A172 (cell line): ENCODE measurements at places on chromosomes 11 and 22. TPM values are rescaled to one million over a fixed set of nuclear protein-coding genes. Genes with fewer than 3 reads are reported as not detected.

CHRNA10 gene
- total RNA-seq = 0.28 and 2.0 TPM in 2 replicates

POLR2F gene
- total RNA-seq = 53.1 and 68.1 TPM in 2 replicates

GAS2 gene
- total RNA-seq = 0.12 and 0.22 TPM in 2 replicates

DNA sequence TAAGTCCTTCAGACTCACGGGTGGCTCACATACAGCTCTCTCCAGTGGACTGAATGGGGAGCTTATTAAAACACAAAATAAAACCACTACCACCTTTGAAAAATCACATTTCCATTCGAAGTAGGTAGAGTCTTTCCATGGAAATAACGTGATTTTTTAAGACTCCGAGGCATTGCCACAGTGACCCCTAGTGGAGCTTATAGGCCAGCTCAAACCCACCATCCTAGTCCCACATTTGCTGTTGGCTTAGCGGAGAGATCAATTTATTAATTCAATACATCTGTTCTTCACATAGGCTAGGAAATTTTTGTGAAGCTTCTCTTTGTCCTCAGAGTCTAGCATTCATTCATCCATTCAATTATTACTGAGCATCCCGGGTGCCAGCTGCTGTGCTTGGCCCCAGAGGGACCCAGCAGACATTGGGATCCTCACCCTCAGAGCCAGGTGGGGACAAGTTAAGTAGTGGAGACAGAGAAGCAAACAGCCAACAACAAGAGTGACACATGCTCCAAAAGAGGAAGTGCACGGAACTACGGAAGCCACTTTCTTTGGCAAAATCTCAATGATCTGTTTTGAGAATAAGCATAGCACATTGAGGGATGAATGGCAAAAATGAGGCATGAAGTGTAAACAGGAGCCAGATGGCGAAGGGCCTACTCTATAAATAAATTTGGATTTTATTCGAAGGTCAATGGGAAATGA is 10.2 kb upstream of the P4HA3 start:
- DNase-seq = no peak

LUZP2 gene
- not detected in 2 replicates for total RNA-seq

- DNase-seq = no peak
These were observed 11.3 kb downstream of the TMEM218 start for GRCh38 chr11:125100136-125100535.

CARD18 gene
- not detected in 2 replicates for total RNA-seq

DNA sequence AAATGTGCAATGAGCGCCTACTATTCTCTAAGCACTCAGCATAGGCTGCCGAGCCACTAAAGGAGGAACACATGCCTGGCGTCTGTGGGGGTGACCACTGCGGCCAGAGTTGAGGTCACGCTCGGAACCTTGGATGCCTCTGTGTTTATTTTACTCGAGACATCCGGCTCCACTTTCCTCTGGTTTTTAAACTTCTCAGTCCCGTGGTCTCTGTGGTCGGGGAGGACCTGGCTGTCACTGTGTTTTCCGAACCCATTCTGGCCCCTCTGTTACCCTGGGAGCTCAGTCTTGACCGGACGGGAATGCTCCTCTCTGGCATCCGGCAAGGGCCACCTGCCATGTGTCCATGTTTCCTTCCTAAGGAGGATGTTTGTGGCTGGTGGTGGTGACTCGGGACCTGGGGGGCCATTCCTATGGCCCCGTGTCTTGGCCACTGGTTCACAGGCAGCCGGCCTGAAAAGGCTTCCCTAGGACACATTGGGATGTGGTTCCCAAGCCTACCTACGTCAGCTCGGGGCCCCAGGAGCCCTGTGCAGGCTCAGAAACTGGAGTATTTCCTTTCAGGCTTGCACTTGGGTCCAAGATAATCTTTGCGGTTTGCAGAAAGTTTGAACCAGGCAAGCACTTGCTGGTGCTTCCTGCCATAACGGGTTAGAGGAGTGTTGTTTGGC is 46.7 kb upstream of the PARVG start:
- DNase-seq = no peak

DNA sequence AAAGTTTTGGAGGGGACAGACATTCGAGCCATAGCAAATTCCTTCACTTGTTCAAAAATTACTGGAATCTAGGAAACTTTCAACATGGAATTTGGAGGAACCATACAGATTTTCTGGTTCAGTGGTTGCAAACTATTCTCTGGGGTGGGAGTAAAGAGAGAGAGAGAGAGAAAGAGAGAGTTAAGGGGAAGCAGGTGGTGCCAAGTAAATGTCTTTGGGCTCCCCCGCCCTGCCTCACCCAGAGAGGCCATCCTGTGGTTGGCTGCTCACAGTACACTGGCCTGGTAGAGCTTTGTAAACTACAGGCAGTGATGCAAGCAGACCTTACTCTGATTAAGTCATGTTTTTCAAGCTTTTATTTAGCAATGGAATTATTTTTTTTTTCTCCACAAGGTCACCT is 82.6 kb downstream of the ADAMTS15 start:
- DNase-seq = no peak

GRCh38 chr11:125069796-125070195 is 6.7 kb downstream of the SLC37A2 start:
- peak; percentile 35 for DNase-seq

DNA sequence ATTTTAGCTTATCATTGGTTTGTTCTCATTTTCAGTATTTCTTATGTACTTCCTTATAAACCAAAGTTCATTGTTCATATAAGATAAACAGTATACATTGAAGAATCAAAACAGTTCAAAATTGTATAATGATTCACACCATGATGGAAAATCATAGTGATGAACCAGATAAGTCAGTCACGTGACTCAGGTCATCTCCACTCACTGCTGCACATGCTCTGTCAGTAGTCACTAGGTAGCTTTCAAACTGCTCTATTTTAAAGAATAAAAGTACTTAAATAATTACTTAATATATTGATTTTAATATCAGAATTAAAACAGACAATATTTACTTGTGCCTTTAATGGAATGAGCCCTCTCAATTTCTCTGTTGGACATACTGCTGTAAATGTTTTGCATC is 37.5 kb downstream of the PDHX start:
- no peak for DNase-seq

GRCh38 chr11:94885581-94885980 is 87.8 kb downstream of the CWC15 start:
- no peak for DNase-seq

RAB1B gene
- 132 and 133 TPM in 2 replicates for total RNA-seq

- no peak for DNase-seq
These were observed 245.3 kb downstream of the CASP12 start for GRCh38 chr11:104652996-104653395.

- DNase-seq = no peak
These were observed 110.8 kb downstream of the GRIK4 start for GRCh38 chr11:120622189-120622875.

OR10D3 gene
- total RNA-seq = not detected in 2 replicates

MS4A1 gene
- total RNA-seq = not detected in 2 replicates

GRCh38 chr11:20131788-20132666 is 28.2 kb downstream of the DBX1 start:
- DNase-seq = peak; percentile 38

HTR3A gene
- not detected in 2 replicates for total RNA-seq

CASP1 gene
- total RNA-seq = 3.1 and 5.1 TPM in 2 replicates

DNA sequence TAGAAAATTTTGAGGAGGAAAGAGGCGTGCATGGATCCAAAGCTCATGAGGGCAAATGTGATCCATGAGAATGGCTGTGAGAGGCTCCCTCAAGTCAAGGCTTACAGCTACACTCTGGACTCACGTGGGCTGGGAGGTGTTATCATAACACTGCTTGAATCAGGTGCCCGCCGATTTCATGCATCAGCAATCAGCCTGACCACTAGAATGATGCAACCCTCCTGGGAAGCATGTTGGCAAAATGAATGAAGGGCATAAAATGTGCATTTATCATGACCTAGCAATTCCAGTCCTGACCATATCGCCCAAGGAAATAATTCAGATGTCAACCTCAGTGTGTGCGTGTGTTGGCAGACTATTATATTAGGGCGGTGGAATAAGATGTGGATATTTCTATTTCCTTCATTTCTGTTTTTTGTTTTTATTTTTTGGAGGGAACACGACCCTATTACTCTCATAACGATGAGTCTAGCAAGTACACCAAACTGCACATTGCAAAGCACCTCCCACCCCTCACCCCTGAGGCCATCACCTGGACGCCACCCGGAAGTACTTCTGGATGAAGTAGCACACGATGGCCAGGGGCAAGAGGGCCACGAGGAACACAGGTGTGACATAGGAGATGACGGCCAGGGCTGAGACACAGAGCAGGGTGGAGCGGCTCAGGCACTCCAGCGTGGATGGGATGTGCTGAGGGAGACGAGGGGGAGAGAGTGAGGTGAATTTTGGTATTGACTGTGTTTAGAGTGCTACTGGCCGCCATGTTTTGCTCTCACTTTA is 15.7 kb upstream of the KCNJ11 start:
- DNase-seq = peak; percentile 60

DNA sequence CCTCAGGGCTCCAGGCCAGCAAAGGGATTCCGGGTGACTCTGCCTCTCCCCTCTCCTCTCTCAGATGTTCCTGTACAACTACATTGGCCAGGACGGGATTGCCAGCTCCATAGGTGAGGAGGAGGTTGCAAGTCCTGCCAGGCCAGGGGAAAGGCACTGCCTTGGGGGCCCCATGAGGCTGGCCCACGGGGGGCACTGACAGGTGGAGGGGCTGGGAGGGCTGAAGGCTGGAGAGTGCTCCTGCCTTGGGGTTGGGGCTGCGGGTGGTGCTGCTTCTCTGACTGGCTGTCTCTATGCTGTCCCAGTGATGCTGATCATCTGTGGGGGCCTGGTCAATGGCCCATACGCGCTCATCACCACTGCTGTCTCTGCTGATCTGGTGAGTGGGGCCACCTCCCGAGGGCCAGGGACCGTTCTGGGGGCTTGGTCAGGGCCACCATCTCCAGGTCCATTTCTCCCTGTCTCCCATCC is 21.7 kb downstream of the SLC37A2 start:
- DNase-seq = no peak

DNA sequence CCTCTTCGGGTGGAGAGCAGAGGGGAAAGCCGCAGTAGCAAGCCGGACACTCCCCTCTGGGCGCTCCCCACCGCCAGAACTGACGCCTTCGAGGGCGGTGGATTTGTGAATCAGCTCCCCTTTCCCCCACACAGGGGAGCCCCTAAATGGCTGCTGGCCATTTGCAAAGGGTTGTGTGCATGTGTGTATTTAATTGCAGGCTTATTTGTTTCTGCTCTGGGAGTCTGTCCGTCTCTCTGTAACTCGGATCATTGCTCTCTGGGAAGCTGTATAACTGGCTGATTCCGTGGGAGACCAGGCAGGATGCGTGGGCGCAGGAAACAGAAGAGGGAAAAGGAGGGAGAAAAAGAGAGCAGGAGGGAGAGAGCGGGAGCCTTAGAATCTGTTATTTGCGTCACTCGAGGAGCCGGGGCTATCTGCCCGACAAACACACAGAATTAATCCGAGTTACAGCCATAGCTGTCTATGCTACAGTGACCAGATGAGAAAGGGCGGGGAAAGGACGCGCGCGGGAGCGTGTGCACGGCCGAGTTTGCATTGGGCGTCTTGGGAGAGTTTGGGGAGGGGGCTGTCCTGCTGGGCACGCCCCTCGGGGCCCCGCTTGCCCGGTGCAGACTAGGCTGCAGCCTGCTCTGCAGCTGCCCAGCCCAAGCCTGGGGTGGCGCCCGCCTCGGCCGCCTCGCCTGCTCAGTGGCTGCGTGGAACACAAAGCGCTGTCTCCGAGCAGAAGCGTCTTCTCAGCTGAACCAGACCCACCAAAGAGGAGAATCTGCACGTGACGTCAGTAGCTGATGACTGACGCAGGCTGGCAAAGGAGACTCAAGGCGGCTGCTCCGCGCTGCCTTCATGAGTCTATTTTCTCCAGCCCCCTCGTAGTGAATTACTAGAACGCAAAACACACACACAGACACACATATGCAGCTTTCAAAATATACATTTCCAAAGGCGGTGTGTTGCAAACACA is 105.3 kb upstream of the HSD17B12 start:
- no peak for DNase-seq
